ENCODE measurements at places on chromosomes 11 and 22. TPM values are rescaled to one million over a fixed set of nuclear protein-coding genes. Genes with fewer than 3 reads are reported as not detected.

Gene CCDC88B
- 73.4 TPM for total RNA-seq

Gene OSBP2
- total RNA-seq = 2.2 TPM

DNA sequence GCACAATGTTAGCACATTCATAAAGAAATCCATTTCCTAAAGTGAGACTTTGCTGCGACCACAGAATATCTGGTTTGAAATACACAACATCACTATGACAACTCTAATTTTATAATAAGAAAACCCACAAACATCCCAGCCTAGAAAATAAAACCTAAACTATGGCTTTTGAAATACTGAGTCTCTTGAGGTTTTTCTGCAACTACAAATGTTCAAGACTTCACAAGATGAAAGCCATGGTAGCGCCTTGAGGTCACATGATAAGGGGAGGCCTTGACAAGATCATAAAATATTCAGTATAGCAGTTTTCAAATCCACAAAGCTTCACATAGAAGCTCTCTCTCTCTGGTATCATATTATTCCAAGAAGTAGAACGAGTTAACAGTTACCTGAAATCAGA, 126.8 kb downstream of the MPPED2 start:
- H3K4me1 ChIP-seq = no peaks in the 10 kb centered on the region
- H3K27ac ChIP-seq = no peak overlapping the region

DNA sequence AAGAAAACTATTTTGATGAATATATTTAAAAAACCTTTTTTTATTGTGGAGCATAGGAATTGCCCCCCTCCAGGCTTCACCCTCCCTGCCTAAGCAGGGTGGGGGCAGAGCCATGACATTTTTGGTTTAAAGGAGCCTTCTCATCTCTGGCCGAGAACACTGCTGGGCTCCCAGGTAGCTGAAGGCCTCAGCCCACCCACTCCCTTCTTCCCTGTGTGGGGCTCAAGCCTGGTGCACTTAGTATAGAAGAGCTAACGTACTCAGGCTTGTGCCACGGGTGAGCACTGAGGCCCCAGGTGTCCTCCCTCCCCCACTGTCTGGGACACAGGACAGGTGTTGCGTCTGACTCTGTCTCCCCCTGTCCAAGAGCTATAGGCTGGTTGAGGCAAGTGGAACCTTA, 2.2 kb upstream of the IL18BP start:
- H3K4me3 ChIP-seq = no peak overlapping the region
- no peaks in the 10 kb centered on the region for H3K36me3 ChIP-seq
- peaks cover 19% of the 10 kb centered on the region for H3K4me1 ChIP-seq
- no peak overlapping the region for H3K27ac ChIP-seq
- no peak for DNase-seq

DNA sequence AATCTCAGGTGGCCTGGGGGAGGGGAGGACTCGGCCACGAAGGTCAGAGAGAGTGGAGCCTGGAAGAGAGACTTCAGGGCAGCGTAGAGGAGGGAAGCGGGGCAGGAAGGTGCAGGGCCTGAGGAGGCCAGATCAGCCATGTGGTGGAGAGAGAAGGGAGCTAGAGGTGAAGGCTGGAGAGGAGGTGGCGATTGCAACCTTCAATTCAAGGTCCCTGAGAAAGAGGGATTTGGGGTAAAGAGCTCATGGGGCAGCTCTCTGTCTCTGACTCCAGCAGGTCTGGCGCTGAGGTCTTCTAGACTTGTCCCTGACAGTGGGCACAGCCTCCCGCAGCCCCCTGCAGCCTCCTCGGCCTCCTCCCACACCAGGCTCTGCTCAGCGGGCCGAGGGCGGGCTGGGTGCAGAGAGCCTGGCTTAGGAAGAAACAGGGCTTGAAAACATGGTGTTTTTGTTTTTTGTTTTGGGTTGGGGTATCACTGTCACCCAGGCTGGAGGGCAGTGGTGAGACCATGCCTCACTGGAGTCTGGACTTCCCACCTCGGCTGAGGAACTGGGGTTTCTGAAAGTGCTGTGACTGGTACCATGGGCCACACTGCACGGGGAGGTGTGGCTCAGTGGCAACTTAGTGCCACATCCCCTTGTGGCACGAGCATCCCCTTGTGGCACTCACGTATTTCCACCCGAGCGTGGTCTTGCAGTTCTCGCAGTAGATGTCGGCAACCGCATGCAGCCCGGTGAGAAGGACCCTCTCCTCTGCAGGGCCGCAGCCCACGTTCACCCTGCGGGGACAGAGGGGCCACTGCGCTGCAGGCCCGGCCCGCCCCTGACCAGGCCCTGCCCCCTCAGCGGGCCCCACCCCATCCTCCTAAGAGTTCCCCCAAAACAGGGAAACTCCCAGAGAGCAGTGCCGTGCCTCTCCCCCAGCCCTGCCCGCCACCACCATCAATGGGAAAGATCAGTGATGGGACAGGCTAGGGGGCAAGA, 32.6 kb downstream of the YPEL1 start:
- no peaks in the 10 kb centered on the region for H3K36me3 ChIP-seq
- no peak for DNase-seq
- H3K4me3 ChIP-seq = no peak overlapping the region

DNA sequence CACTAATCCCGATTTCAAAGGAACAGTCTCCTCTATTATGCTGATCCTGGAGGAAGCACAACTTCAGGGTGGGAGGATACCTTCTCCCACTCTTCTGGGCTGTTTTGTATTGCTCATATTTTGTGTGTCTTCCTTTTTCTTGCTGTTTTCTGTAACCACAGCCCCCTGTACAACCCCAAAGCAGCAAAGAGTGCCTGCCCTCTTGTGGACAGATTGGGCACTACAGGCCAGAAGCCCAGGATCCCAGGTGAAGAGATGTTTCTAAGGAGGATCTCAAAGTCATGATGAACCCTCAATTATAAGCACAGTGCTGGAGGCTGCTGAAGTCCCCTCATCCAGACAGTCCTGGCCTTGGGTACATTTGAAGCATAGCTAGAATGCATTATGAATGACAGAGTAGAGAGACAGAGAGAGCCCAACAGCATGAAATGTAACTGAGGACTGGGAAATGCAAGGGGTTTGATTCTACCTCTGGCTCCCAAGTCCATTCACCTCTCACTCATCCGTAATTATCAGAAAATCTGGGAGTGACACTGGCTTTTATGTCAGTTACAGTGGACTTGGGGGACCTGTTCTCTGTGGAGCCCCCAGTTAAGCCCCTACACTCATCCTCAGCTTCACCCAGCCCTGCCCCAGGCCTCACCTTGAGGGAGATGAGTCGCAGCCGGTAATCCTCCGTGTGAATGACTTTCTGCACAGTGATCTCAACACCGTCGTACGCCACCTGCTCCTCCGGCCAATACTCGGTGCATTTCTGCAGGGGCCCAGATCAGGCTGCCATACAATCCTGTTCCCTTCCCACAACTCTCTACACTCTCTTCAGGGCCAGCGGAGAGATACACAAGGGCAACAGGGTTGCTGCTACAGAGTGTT, 6.2 kb upstream of the IGSF22 start:
- no peaks in the 10 kb centered on the region for H3K27me3 ChIP-seq
- H3K27ac ChIP-seq = no peak overlapping the region
- DNase-seq = peak; percentile 61
- H3K4me1 ChIP-seq = peaks cover 5% of the 10 kb centered on the region
- no peak overlapping the region for H3K4me3 ChIP-seq

DNA sequence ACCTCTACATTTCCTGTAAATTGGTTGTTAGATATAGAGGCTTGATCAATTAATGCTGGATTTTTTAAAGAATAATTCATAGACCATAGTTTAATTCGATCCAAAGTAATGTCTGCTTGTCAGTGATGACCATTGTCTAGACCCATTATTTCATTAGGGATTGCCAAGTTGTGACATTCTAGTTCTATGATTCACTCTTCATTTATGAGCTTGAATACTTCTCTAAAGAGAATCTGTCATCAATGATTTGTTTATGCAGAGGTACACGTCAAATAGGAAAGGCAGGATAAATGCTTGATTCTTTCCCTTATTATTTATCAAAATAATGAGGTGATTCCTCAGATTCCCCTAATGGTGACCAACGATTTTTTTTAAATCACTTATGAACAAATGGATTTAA, 24.0 kb upstream of the ROBO3 start:
- H3K27me3 ChIP-seq = peaks cover 22% of the 10 kb centered on the region
- no peaks in the 10 kb centered on the region for H3K4me1 ChIP-seq
- H3K4me3 ChIP-seq = no peak overlapping the region

DNA sequence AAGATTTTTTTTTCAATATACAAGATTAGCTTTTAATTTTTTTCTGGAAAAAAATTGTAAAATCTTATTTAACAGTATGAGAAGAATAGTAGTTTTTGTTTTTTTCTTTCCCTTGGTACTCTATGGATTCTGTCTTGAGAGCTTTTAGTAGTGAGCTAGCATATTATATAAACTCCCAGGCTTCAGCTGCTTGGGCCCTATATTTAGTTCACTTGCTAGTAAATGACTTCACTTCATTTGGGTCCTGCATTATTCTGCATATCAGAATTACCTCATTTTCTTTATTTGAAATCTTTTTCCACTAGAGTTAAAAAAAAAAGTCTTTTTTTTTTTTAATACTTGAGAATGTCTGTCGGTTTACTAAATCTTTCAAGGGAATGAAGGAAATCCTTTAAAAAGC, 33.1 kb downstream of the HIPK3 start:
- no peaks in the 10 kb centered on the region for H3K4me1 ChIP-seq
- H3K27ac ChIP-seq = no peak overlapping the region
- no peak for DNase-seq
- no peaks in the 10 kb centered on the region for H3K27me3 ChIP-seq
- no peak overlapping the region for H3K4me3 ChIP-seq

DNA sequence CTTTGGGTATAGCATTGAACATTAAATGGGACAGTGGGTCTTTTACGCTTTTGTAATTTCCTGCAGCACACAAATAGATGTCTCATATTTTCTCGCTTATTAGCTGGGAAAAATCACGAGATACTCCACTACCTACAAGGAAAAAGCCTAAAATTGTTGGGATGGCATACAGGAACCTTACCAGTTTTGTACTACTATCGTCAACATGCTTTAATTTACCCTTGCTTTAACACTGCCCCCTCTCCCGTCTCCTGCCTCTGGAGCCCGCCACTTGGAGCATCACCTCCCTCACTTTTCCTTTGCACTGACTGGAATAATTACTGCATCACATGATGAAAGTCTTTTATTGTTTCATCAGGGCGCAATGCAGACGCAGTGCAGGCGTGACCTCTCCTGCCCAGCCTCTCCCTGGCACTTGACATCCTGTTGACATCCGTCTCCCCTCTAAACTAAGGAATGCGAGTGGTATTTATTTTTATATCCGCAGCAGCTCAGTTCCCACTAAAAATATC, 1.0 kb upstream of the FNBP4 start:
- H3K27me3 ChIP-seq = no peaks in the 10 kb centered on the region
- H3K27ac ChIP-seq = peak overlapping the region; percentile 97
- H3K4me1 ChIP-seq = peaks cover 22% of the 10 kb centered on the region
- peak; percentile 11 for DNase-seq

DNA sequence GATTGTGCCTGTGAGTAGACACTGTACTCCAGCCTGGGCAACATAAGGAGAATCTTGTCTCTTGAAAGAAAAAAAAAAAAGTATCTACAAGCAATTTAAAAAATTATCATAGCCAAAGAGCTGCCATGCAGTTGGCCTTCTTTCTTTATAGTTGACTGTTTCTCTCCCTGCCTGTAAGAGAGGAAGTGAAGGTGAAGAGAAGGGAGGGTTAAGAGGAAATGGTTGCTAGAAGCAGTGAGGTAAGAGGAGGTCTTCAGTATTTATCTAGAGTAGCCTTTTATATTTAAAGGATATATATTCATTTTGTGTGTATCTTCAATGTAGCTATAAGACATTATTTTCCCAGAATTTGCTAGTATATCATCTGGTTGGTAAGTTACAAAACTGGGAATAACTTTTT, 217.9 kb downstream of the TMEM135 start:
- no peaks in the 10 kb centered on the region for H3K27me3 ChIP-seq
- no peak overlapping the region for H3K27ac ChIP-seq
- DNase-seq = no peak
- H3K4me1 ChIP-seq = no peaks in the 10 kb centered on the region

DNA sequence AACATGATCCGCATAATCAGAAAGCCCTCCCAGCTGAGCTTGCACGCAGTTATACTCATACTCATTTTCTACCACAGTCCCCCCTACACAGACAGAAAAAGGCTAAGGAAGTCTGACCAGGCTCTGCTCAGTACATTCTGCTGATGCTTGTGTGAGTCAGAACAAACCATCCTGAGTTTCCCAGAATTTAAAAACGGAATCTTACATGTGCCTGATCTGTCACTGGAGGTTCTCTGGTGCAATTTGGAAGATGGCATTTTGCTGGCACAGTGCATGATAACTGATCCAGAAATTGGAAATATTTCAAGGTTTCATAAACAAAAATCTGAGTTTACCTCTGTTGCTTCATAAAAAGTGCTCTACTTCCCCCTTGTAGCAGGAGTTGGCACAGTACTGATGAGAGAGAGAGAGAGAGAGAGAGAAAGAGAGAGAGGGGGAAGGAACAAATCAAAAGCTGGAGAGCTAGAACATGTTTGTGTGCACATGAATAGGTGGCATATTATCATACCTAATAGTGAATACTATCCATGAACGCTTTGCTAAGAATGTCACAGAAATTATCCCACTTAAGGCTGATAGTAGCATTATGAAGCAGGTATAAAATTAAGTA, 1085.3 kb downstream of the DLG2 start:
- H3K4me1 ChIP-seq = no peaks in the 10 kb centered on the region
- H3K36me3 ChIP-seq = no peaks in the 10 kb centered on the region
- no peaks in the 10 kb centered on the region for H3K27me3 ChIP-seq
- no peak for DNase-seq

GRCh38 chr11:132245403-132246385, 875.3 kb downstream of the NTM start:
- H3K27ac ChIP-seq = no peak overlapping the region
- no peaks in the 10 kb centered on the region for H3K36me3 ChIP-seq
- H3K4me3 ChIP-seq = no peak overlapping the region

GRCh38 chr11:27710536-27710935, 10.3 kb upstream of the BDNF start:
- H3K4me3 ChIP-seq = no peak overlapping the region
- peaks cover 5% of the 10 kb centered on the region for H3K27me3 ChIP-seq
- no peak overlapping the region for H3K27ac ChIP-seq

GRCh38 chr11:124915541-124916369, 3.3 kb upstream of the HEPN1 start:
- H3K27me3 ChIP-seq = no peaks in the 10 kb centered on the region
- no peaks in the 10 kb centered on the region for H3K4me1 ChIP-seq
- no peak overlapping the region for H3K27ac ChIP-seq
- H3K4me3 ChIP-seq = no peak overlapping the region

DNA sequence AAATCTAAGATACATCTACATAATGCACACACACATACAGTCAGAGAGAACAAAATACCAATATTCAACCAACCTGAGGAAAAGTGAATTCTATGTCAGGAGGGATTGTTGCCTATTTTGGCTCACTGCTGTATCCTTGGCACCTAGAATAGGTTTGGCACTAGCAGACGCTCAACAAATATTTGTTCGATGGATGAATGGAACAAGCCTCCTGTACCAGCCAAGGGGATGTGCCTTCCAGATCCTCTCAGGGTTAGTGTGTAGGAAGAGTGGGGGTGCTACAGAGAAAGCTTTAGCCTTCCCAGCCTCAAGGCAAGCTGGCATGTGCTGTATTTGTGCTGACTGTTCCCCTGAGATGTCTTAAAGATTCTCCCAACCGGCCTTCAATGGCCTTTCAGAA, 23.3 kb upstream of the POU2AF1 start:
- H3K4me1 ChIP-seq = no peaks in the 10 kb centered on the region
- no peak overlapping the region for H3K4me3 ChIP-seq
- H3K27ac ChIP-seq = no peak overlapping the region
- H3K27me3 ChIP-seq = no peaks in the 10 kb centered on the region

Measured in naive thymus-derived CD4-positive, alpha-beta T cell (primary cell).